Colonic mucosa (tissue), 4 donors: ENCODE measurements at places on chromosomes 16 and 17. TPM values are rescaled to one million over a fixed set of nuclear protein-coding genes. Genes with fewer than 3 reads are reported as not detected.

Gene RPL23
- 845 TPM for total RNA-seq

Gene TP53TG3C
- total RNA-seq = not detected

Gene CCL17
- total RNA-seq = not detected

Gene SULT1A1
- total RNA-seq = 61.7 TPM

GRCh38 chr16:81314603-81315270 is at the start of gene GAN:
TSS of gene GAN (plus strand) at chr16:81314962. CDS start at chr16:81315114, 152 bp downstream.
- no peaks in the 10 kb centered on the region for H3K36me3 ChIP-seq
- H3K27me3 ChIP-seq = no peaks in the 10 kb centered on the region
- DNase-seq = peak; percentile 97
- peaks cover 8% of the 10 kb centered on the region for H3K4me1 ChIP-seq
- peak within 1 kb of the TSS; percentile 88 for H3K4me3 ChIP-seq
- H3K27ac ChIP-seq = peak within 1 kb of the TSS; percentile 89
